ENCODE measurements at places on chromosomes 7 and 10.

GRCh38 chr10:52533986-52534385, 219.9 kb downstream of the DKK1 start:
- no peak for DNase-seq

DNA sequence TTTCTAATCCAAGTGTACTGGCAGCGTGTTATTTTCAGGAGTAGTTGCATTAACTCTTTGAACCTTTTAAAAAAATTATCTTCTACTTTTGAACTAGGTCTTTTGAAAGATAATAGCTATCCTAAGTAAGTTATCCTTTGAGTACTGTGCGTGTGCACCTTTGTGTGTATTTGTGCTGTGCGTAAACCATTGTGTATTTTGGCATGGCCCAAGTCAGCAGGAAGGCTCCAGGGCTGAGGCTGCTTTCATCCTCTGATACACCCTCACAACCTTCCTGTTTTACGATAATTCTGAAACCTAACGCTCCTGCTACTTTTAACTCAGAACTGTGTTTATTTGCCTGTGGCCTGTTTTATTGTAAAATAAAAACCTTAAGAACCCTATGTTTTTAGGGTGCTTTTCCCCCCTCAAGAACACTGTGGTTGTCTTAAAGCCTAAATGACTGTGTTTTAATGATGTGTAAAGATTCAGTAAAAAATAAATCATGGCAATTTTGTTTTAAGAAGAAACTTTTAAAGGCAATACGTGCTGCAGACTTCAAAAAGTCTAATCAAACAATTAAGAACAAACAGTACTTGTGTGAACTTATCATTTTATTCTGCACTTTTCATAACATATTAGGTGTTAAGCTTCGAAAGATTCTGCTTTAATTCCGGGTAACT, 57.5 kb downstream of the HDAC9 start:
- no peak for DNase-seq

DNA sequence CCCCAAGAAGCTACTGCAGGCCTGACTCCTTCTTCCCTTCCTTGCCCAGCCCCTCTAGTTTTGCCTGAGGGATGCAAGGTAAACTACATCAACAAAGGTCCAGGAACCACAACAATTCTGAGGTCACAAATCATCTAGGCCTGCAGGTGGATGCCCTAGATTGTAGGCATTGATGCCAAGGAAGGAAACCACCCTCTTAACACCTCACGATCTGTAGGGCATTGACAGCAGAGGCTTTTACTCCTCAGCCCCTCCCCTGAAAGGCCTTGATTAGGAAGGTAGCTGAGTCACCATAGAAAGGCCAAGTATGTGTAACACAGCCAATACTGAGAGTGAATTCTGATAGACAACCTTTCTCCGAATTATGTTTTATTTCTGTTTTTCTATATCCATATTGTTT, 46.7 kb upstream of the FAM3C start:
- no peak for DNase-seq

DNA sequence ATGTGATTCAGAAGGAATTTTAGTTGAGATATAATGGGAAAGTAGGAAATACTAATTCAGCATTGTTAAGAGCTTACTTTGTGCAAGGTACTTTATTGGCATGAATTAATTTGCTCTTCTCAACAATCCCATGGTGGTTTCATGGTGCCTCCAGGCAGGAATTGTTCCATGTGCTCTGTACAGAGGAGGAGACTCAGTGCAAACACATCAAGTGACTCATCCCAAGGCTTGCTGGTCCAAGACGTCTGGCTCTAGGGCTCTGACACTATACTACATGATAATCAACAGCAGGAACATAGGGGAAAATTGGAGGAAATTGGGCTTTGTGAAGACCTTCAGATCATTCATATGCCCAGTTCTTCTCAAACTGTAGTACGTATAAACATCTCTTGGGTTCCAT, 66.5 kb upstream of the PRKG1 start:
- no peak for DNase-seq

DNA sequence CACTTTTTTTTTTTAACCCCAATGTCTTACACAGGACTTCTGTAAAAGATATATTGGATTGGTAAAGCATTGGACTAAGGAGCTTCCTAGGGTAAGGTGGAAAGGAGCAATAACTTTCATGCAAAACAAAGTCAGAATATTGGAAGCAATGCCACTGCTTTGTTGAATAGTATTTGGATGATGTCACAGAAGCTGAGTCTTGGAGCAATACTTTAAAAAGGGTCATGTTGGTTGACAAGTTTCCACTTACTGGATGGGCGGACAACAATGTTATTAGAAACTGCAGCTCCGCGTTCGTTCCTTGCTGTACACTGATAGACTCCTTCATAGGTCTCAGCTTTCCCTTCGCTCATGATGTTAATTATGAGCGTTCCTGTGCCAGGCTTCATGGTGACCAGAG, 101.9 kb upstream of the LAMB4 start:
- DNase-seq = no peak

DNA sequence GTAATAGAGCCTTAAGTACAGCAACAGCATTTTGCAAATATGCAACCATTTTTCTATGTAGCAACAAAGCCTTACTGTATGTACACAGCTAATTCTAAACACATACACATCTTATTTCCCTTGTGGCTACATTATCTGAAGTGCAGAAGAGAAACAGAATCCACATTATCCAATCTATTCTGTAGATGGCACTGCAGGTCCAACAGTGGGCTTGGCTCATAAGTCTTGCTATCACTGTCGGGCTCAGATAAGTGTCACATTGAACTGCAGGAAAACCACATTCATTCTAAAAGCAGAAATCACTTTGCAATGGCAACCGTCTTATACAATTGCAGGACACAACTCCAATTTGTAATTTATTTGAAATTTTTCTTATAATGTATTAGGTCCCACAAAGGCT, 109.8 kb upstream of the NOBOX start:
- DNase-seq = peak; percentile 83

DNA sequence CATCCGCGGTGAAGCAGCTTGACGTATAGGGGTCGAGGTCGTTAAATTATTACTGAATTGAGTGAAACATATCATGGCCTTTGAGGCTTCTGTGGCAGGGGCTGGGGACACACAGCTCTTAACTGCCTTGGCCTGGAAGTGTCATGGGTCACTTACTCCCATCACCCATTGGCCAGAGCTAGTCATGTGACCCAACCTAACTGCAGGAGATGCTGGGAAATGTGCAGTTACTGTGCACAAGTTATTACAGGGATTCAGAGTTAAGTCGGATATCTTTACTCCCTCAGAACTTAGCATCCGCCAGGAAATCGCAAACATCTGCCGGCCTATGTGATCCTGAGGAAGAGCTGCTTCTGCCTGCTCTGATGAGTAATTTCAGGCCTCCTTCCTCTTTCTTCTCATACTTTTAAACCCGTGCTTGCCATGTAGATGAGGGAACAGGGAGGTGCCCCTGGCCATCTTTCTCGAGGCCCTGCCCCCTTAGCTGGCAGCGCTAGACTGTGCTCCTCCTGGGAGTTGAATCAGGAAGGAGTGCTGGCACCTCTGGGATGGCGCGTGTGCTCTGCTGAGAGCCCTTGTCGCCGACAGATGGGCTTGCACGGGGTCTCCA, 203.6 kb downstream of the TCF7L2 start:
- no peak for DNase-seq

DNA sequence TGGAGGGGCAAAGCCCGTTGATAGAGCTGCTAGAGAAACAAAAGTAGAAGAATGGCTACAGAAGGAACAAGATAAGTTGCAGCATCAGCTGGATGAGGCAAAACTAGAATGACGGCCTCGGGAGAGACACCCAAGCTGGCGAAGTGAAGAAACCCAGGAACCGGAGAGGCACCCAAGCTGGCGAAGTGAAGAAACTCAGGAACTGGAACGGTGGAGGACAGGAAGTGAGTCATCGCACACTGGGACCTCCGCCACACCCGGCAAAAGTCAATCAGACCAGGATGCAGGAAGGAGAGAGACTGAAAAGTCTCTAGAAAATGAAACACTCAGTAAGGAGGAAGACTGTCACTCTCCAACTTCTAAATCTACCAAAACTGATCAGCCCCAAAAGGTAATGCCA, 133.0 kb upstream of the NEBL start:
- DNase-seq = no peak

- DNase-seq = no peak
Measured at GRCh38 chr7:4531236-4531635, 150.9 kb upstream of the FOXK1 start.

GRCh38 chr10:48364659-48365405, 58.4 kb downstream of the MAPK8 start:
- DNase-seq = no peak

DNA sequence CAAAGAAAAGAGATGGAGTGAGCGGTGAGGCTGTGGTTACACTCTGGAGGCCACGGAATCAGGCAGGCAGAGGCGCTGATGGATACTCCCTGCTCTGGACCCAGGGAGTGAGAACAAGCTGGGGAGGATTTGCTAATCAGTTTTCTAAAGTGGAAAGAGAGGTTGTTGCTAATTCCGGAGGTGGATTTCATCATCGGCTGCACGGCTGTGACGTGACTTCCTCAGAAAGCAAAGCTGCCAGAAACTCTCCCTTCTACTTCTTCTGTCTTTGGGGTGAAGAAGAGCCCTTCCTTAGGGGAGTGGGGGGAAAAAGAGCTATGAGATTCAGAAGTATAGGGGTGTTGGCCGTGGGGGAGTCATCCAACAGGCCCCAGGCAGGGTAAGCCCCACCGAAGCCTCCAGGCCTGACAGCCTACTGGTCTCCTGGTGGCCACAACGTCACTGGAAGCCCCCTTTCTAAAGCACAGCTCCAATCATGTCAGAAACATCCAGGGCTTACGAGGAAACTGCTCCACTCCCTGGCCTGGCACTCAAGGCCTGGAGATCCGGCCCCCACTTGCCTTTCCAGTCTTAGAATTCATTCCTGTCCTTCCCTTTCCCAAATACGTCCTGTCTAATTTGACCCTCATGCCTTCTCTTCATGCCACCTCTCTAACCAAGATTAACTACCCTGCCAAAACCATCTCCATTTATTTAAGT, 114.5 kb downstream of the HIP1 start:
- DNase-seq = peak; percentile 45

- DNase-seq = no peak
Measured at GRCh38 chr10:128462844-128463243, 336.6 kb upstream of the MKI67 start.

DNA sequence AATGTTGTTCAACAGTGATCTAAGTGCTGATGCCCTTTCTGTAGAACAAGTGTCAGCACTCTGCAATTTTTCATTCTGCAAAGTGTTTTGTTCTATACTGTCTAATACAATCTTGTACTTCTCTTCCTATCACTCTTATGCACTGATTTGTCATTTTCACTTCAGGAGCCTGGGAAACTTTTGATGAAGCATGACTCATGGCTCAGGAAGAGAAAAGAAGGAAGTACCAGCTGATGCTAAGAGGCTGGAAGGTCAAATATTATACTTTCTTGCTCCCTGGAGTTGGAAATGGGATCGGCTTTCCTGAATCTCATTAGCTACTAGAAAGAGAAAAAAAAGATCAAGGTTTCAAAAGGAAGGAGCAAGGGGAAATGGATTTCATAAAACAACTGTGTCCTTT, 45.8 kb downstream of the DGKI start:
- no peak for DNase-seq

- DNase-seq = no peak
Measured at GRCh38 chr7:106863274-106863997, 1.6 kb upstream of the PIK3CG start.

DNA sequence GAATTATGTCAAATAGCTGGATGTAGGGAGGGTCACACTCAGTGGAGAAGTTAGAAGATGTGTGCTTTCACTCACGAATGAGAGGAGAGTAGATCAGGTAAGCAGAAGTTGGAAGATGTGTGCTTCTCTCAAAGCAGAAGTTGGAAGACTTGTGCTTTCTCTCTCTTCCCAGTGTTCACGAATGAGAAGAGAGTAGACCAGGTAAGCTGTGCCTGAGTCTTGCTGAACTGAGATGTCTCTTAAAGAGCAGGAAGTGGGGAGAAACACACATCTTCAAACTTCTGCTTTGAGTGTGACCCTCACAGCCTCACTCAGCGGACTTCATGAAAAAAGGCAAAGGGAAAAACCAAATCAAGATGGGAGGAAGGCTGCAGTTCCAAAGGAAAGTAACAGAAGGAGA, 7.0 kb upstream of the TMEM243 start:
- DNase-seq = no peak

DNA sequence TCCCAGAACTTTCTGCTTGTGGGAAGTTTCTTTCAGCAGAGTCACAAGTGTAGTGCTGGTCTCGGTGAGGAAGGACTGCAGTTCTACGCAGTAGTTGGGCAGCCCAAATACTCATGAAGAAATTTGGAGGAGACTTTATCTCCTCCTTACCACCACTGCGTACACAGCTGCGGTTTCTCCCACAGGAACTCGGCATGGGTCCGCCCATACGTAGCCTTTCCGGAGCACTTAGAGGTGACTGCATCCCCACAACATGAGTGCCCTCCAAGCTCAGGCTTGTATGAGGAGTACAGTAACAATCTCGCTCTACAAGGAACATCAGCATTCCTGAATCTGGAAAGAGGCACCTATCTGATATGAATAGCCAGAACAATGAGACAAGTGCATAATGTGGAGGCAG, 549.2 kb upstream of the SEMA3D start:
- no peak for DNase-seq

- DNase-seq = no peak
Measured at GRCh38 chr7:124426621-124427020, 339.0 kb downstream of the GPR37 start.

GRCh38 chr10:128289621-128290020, 163.4 kb upstream of the MKI67 start:
- no peak for DNase-seq

All from head of caudate nucleus (tissue), 42 donors.